AG10803 (cell line): ENCODE measurements at places on chromosomes 3 and 15.
A peak's percentile ranks its signal among the peaks of the same experiment; 100 is the strongest.

DNA sequence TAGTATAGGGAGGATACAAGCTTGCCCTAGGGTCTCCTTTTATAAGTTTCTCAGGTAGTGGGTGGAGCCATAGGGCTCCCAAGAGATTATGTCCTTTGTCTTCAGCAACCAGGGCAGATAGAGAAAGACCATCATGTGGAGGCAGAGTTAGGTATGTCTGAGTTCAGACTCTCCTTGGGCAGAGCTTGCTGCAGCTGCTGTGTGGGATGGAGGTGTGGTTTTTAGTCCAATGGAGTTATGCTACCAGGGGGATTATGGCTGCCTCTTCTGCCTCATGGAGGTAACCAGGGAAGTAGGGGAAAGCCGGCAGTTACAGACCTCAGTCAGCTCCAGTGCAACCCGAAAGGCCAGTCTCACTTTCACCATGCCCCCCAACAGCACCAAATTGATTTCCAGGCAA is 220.5 kb downstream of the NECTIN3 start:
- DNase-seq = no peak

DNA sequence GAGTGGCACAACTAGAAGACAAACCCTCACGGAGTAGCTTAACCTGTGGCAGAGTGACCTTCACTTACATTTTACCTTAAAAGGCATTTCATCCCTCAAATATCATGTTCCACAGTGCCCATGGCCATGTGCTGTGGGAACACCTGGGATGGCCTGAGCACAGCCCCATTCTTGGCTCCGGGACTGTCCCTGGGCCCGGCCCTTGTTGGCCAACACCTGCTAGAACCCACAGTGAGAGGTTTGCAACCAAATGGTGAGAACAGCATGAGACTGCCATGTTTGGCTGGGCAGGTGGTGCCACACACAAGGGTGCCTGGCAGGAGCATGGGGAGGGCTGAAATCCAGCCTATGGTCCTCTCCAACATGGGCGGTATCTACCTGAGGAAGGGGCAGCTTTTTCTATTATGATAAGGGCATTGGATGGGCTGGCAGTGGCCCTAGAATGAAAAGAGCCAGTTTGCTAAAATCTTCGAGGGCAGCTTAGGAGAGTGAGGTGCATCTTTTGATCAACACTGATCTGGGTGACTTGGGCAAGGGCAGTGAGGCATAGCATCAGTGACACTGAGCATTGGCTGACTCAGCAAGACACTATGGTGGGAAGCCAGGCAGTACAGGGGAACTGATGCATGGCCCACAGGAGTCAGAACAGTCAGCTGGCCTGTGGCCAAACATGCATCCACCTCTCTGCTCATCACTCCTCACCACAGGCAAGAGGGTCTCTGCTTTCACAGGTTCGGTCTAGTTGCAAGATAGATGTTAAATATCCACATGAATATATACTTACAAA is 53.9 kb downstream of the SYNM start:
- DNase-seq = no peak

- no peak for DNase-seq
Measured at GRCh38 chr15:93042691-93043378, 46.2 kb downstream of the RGMA start.

DNA sequence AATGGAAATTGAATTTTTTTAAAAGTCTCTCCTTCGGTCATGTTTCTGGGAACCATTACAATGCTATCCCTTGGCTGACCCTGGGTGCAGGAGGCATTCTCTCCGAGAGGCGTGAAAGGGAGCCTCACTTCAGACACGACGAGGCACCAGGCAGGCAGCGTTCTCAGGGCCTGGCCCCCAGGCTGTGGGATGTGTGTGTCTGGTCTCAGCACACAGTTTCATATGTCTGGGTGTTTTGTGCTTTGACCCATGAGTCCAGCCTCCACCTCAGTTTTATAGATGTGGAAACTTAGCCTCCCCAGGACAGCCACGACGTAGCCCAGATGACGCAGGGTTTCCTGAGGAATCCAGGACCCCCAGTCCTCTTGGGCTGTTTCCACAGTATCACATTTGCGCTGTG is 34.0 kb downstream of the FGD5 start:
- no peak for DNase-seq

DNA sequence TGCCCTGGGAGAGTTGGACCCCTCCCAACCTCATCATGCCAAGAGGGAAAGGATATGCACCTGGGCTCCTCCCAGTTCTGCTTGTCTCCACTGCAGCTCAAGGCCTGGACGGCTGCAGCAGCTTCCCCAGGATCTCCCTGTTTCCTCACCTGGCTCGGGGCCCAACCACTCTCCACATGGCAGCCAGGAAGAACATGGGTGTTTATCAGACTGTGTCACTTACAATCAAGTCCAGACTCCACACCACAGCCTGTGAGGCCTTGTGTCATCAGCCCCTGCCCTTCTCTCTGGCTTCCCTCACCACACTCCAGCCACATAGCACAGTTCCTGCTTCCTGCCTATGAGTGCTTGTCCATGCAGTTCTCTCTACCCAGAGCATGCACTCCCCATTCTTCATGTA is 534.4 kb downstream of the EPHB1 start:
- peak; percentile 2 for DNase-seq

GRCh38 chr15:63041974-63042876 is at the start of gene TPM1:
Gene TPM1 (plus strand): TSS chr15:63042747. CDS start chr15:63042830, 83 bp downstream.
- peak; percentile 95 for DNase-seq
